ENCODE measurements at places on chromosomes 16 and 17. TPM values are rescaled to one million over a fixed set of nuclear protein-coding genes. Genes with fewer than 3 reads are reported as not detected.

GRCh38 chr17:69646729-69647128 is 232.2 kb downstream of the MAP2K6 start:
- no peak for DNase-seq

SPATA32 gene
- polyA plus RNA-seq: 0.21 TPM

- no peak for DNase-seq
These were observed 236.1 kb upstream of the C16orf82 start for GRCh38 chr16:26830428-26831127.

DNA sequence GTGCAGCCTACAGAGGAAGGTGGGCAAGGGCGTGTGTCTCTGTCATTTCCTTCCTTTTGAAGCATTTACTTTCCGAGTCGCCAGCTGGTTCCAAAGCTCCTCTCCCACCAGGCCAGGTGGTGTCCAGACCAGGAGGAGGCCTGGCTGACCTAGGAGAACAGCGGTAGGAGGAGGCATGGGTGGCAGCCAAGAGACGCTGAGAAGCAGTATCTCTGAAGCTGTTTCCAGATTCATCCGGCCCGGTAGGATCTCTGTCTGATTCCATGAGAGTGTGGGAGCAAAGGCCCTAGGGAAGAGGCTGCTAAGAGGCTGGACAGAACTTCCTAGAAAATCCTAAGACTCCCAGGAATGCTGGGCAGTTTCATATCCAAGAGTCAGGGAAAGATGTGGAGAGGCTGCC is 20.3 kb downstream of the MEOX1 start:
- no peak for DNase-seq

DNA sequence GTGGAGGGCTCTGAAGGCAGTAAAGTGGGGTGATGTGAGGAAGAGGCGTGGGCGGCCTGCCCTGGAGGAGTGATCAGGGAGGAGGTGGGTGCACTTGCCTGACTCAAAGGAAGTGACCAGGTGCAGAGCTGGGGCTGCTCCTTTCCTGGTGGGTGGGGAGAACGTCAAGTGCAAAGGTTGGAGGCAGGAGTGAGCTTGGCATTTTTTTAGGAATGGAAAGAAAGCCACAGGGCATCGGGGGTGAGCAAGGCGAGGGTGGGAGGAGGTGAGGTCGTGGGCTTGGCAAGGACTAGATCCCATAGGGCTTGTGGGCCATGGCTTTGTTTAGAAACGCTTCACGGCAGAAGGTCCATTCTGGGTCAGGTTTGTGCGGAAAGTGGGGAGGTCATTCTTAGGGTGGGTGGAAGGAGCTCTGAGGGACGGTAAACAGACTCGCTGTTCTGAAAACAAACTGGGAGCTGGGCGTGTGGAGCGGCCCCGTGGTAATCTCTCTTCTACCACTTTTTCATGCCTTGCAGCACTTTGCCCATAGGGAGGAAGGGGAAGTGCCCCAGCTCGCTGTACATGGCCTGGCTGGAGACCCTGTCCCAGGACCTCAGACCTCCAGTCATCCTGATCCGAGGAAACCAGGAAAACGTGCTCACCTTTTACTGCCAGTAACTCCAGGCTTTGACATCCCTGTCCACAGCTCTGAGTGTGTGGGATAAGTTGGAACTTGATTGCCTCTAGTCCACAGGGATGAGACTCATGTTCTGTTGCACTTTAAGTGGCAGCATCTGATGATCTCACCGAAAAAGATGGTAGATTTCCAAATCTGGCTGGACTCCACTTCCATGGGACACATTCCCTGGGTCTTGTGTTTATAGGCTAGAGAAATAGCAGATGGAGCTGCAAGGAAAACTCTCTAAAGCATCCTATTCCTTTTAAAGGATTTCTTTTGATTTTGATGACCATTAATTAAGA is 18.9 kb upstream of the HERPUD1 start:
- no peak for DNase-seq

ASB16 gene
- 0.14 TPM for polyA plus RNA-seq

GRCh38 chr17:82024859-82025258 is 1.8 kb downstream of the LRRC45 start:
- no peak for DNase-seq

GRCh38 chr16:58656899-58657298 is 27.3 kb upstream of the CNOT1 start:
- no peak for DNase-seq

DNA sequence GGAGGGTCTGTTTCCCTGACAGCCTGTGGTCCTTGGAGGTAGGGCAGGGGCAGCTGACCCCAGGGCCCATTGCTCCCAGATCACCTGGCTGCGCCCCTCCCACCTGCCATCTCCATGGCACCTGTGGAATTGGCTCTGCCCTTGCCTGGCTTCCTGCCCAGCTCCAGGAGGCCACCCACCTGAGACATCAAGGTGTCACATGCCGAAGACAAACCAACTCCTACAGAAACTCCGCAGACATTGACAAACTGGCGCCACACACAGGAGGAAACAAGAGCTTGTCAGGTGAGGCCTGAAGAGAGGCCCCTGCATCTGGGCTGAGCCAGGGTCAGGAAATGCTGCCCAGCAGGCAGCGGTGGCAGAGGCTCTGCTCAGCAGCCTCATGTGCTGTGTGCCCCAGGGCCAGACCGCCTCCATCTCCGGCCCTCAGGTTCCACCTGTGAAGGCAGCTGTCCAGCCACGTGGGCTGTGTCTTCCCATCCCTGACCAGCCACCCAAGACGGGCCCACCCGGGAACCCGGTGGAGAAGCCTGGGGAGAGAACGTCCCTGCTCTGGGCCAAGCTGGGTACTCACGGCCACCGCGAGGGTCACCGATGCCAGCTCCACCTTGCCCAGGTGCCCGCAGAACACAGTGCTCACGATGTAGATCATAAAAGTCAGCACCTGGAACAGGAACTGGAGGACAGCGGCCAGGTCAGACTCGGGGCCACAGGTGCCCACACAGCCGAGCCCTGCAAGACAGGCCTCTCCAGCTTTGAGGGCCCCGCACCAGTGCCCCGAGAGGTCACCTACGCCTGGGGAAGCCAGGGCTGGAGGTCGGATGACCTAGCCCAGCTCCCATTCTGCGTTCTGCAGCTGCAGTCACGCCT is 1.6 kb downstream of the SLC47A2 start:
- no peak for DNase-seq

LRRC46 gene
- 2.4 TPM for polyA plus RNA-seq

DNA sequence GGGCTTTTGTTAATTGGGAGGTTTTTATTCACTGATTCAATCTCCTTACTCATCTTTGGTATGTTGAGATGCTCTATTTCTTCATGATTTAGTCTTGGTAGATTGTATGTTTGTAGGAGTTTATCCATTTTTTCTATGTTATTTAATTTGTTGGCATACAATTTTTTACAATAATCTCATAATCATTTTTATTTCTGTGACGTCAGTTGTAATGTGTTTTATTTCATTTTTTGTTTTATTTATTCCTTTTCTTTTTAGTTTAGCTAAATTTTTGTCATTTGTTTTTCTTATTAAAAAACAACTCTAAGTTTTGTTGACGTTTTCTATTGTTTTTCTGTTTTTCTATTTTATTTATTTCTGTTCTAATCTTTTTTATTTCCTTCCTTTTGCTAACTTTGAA is 389.8 kb downstream of the HS3ST3B1 start:
- no peak for DNase-seq

HSD17B1 gene
- 6.1 TPM for polyA plus RNA-seq

DNA sequence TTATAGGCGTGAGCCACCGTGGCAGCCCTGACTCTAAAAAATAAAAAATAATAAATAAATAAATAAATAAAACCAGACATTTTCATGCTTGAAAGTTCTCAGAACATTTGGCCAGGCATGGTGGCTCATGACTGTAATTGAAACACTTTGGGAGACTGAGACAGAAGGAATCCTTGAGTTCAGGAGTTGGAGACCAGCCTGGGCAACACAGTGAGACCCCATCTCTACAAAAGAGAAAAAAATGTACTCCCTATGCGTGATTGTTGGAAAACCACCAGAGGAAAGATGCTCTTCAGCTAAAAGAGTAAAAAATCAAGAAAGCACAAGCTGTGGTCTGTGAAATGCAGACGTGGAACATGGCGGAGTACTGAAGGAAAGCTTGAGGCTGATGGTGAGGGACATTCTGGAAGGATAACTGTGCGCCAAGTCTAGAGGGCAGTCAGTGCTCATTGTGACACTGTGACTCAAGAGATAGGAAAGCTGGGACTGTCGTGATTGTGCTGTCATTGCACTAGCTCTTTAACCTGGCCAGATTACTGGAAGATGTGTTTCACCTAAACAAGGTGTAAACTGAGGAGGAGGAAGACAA is 4.2 kb upstream of the PRSS27 start:
- no peak for DNase-seq

DNA sequence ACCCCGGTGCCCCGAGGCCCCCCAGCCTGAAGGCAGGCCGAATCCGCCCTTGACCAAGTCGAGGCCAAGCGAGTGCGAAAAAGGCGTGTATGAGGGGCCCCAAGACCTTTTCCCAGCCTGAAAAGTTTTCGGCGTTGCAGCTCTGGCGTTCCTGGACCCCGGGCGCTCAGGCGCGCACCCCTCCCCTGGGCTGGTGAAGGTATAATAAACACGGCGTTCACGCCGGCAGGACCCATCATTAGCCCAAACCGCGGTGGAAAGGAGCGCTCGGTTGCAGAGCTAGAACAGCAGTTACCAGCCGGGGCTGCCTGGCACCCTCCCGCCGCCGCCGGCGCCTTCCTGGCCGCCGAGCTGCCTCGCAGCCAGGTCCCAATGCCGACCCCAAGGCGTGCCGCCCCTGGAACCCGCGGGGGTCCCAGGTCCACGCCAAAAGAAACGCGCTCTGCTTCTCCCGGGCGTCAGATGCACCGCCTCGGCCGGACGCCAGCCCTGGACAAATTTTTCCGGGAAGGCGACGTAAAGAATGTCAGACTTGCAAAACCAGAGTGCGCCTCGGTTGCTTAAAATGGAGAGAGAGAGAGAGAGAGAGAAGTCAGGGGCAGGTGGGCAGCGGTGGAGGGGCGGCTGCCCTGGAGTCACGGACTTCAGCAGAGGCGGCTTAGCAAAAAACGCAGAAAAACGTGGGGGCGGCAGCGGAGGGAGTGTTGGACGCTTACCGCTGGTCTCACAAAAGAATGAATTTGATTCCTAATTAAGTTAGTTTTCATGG is 11.5 kb upstream of the FOXF1 start:
- no peak for DNase-seq

- DNase-seq: no peak
These were observed 5.8 kb downstream of the ZG16B start for GRCh38 chr16:2835638-2836493.

CD7 gene
- polyA plus RNA-seq: 153 TPM

DNA sequence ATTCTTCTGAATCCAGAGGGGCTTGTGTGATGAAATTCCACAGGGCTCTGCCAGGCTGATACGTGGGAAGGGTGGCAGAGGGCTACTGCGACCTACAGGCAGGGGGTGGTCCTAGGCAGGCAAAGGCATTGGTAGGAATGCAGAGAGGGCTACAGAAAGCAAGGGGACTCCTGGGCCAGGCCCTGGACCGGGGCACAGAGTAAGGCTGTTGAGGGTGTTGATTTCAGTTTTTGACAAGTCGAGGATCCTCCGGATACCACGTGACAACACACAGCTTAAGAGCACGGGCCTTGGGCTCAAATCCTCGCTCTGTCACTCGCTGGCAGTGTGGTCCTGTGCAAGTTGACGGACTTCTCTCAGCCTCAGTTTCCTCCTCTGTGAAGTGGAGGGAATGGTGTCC is 19.1 kb upstream of the DOC2B start:
- DNase-seq: no peak

CES1 gene
- polyA plus RNA-seq: 16.6 TPM

DNA sequence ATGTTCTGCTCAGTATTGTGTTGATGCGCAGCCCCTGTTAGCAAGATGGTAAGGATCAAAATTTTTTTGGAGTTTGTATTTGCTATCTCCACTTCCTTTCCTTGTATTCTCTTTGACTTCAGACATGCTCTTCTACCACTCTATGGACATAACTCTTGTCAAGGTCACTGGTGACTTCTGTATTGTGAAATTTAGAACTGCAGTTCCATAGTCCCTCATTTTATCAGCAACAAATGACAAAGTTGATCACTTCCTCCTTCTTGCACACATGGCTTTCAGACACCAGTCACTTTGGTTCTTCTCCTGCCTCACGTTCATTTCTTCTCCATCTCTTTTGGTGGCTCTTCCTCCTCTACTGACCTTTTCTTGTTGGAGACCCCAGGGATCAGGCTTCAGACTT is 21.1 kb downstream of the COX11 start:
- DNase-seq: no peak

- DNase-seq: no peak
These were observed 1.1 kb downstream of the PABPN1L start for GRCh38 chr16:88865310-88865709.

GRCh38 chr17:28738680-28739384 is 5.0 kb upstream of the TRAF4 start:
- no peak for DNase-seq

GRCh38 chr17:77802811-77803220 is 155.7 kb upstream of the TNRC6C start:
- no peak for DNase-seq

Data from thymus (tissue), 14 donors.